ENCODE measurements at places on chromosomes 1 and 21.
A peak's percentile ranks its signal among the peaks of the same experiment; 100 is the strongest.

- DNase-seq, result no peak
- H3K27ac ChIP-seq, result no peak overlapping the region
- H3K36me3 ChIP-seq, result no peaks in the 10 kb centered on the region
- H3K4me3 ChIP-seq, result no peak overlapping the region
Observed at GRCh38 chr1:81044708-81045107, 756.0 kb upstream of the ADGRL2 start.

DNA sequence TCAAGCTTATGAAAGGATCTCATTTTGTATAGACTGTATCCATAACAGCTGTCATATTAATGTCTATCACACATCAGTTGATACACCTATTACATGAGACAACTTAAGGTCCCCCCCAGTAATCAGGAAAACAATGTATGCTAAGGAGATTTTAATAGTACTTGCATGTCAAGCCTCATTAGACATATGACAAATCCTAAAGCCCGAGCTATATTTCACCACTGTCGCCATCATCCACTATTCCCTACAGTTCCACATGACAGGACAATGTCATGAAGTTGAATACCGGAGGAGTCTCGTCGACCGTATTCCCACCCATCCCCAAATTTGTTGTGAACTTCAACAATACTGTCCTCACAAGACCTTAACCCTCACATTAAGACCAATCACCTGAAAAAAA, 3.4 kb downstream of the HMGN1 start:
- DNase-seq, result no peak
- H3K4me3 ChIP-seq, result no peak overlapping the region
- H3K4me1 ChIP-seq, result peaks cover 11% of the 10 kb centered on the region
- no peaks in the 10 kb centered on the region for H3K27me3 ChIP-seq

DNA sequence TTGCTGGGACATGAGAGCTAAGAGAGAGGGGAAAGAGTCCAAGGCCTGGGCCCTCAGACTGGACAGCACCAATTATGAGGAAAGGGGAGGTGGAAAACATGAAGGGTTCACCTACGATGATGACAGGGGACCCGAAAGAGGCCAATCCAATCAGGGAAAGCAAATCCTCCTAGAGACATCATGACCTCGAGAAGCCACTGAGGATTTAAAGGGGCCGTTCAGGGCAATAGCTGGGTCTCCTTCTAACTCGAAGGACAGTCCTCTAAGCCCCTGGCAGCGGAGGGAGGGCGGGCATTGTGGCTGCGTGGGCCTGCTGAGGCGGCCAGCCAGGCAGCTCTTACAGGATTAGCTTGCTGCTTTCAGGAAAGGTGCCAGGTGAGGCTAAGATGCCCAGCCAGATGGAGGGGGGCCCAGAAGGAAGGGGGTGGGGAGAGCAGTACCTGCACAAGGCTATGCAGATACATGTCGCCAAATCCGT, 7.4 kb downstream of the MEF2D start:
- H3K4me3 ChIP-seq, result peak overlapping the region; percentile 59
- H3K36me3 ChIP-seq, result peaks cover 13% of the 10 kb centered on the region
- peaks cover 98% of the 10 kb centered on the region for H3K4me1 ChIP-seq

DNA sequence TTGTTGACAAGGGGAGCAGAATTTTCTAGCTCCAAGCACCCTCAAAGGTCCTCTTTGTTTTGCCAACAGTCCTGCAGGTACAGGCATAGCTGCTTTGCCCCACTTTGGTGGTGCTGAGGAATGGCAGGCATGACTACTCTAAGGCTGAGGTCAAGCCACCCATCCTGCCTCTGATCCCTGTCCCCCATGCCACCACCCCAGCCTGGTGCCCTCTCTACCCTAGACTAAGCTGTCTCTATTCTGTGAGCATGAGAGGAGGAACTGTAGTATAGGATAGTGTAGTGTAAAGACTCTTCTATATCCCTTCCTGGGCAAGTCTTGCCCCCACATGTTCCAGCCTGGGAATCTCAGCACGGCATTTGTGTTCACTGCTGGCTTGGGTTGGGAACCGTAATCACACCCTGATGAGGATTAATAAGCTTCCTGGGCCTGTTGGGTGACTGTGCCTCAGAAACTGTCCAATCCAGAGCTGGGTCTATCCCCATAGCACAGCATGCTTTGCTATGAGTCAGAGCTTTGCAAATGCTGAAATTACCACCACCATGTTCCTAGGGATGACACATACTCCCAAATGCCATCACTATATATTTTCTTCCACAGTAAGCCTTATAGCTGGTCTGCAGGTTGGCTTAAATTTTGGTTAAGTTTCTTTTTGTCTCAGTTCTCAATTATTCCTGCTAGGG, 105.7 kb upstream of the PPP2R5A start:
- H3K36me3 ChIP-seq, result no peaks in the 10 kb centered on the region
- no peaks in the 10 kb centered on the region for H3K27me3 ChIP-seq
- no peak for DNase-seq

DNA sequence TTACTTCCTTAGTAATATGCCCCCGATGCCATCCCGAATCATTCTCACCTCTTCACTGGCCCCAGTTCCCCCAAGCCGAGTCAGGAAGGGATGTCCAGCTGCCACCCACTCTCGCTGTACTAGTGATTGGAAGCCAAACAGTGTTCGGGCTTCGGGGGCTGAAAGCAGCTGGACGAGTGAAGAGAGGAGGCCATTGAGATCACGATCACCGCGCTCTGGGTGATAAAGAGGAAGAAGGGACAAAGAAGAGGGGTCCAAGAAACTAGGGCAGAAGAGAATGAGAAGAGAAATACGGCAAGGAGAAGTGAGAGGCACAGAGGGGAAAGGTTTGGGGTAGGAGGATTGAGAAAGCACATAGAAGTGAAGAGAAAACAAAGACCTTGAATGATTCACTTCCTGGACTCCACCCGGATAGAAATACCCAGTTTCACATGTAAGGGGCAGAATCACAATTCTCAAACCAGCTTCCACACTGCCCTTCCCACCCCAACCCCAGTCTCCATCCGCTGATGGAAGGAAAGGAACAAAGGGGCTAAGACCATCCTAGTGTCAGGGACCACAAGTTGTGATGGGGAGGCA, 3.7 kb upstream of the SF3B4 start:
- peaks cover 23% of the 10 kb centered on the region for H3K4me1 ChIP-seq
- peaks cover 40% of the 10 kb centered on the region for H3K36me3 ChIP-seq
- no peak overlapping the region for H3K4me3 ChIP-seq
- no peak for DNase-seq
- no peaks in the 10 kb centered on the region for H3K27me3 ChIP-seq

- H3K27ac ChIP-seq, result no peak overlapping the region
- no peak overlapping the region for H3K4me3 ChIP-seq
- no peaks in the 10 kb centered on the region for H3K36me3 ChIP-seq
- no peak for DNase-seq
- no peaks in the 10 kb centered on the region for H3K27me3 ChIP-seq
Observed at GRCh38 chr21:15001857-15002606, 62.8 kb downstream of the NRIP1 start.

GRCh38 chr21:39947031-39947430, 79.8 kb downstream of the PCP4 start:
- no peaks in the 10 kb centered on the region for H3K4me1 ChIP-seq
- H3K27me3 ChIP-seq, result no peaks in the 10 kb centered on the region
- no peak for DNase-seq
- no peak overlapping the region for H3K4me3 ChIP-seq

DNA sequence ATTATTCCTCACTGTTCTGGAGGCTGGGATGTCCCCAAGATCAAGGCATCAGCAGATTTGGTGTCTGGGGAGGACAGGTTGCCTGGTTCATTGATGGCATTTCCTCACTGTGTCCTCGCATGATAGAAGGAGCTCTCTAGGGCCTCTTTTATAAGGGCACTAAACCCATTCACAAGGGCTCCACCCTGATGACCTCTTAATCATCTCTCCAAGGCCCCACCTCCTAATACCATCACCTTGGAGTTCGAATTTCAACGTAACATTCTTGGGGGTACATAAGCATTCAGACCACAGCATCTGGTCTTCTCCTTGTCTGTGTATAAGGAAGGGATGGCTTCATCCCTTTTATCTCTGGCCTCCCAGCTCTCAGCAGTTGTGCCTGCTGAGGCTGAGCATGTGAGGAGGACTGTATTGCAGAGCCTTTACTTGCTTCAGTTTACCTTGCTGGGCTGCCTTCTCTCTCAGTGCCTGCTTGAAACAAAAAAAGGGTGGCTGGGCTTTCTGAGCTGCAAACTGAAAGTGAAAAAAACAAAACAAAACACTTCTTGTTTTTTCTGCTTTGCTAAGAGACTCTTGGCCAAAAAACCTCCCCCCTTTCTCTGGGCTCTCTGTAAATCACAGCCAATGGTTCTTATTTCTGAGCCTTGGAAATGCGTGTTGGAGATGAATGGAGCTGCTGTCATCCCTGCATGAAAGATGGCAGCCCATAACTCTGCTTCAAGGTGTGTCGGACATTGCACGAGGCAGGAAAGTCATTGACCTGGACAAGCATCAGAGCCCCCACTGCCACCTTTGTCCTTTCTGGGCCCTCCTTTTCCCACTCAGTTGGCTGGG, 75.8 kb downstream of the RHOU start:
- no peak overlapping the region for H3K27ac ChIP-seq
- H3K4me3 ChIP-seq, result no peak overlapping the region
- peaks cover 3% of the 10 kb centered on the region for H3K4me1 ChIP-seq
- DNase-seq, result no peak

DNA sequence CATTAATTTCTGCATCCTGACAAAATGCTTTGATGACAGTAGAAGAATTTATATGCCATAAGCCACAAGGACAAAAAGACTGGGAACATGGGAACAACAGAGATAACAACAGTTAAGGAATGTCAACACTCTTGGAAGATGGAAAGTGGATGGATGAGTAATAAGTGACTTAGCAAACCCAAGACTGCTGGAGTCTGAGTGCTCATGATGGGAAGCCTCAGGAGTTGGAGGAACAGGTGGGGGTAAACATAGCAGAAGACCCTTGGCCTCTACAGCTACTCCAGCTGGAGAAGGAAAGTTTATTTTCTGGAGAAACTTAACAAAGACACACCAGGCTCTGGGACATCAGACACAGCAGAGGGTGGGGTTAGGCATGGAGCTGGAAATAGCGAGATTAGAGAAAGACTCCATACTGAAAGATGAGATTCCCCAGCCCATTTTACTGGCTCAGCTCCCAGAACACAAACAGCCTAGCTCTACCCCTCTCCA, 13.6 kb downstream of the G0S2 start:
- H3K4me3 ChIP-seq, result no peak overlapping the region
- no peak for DNase-seq
- H3K36me3 ChIP-seq, result no peaks in the 10 kb centered on the region
- no peaks in the 10 kb centered on the region for H3K4me1 ChIP-seq
- no peak overlapping the region for H3K27ac ChIP-seq
- H3K27me3 ChIP-seq, result no peaks in the 10 kb centered on the region

DNA sequence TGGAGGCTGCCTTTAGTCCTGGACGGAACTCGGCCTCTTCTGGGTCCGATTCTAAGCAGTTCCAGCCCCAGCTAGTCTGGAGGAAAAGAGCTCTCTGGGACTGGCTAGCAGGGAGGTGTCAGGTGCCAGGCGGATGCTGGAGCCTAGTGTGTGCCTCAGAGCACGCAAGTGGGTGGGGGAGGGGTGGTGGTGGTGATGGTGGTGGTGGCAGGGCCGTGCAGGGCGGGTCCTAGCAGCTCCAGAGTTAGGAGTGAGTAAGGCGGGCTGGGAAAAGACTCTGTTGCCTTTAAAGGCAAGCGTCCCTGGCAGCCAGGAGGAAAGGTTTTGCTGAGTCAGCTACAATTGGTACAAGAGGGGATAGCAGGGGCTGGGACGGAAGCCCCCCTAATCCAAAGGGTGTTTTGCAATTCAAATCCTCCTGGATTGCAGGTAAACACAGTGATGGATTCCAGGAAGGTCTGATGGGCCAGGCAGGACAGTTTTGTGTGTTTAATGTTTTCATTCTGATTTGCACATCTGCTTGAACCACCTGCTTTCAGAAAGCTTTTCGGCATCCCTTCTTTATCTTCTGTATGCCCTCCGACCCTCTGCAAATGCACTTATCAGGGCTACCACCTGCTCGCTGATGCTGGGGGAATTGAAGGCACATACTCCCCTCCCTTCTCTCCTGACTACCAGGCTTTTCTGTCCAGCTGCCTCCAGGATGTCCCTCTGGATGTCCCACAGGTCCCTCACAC, 4.1 kb upstream of the SLC2A1 start:
- H3K4me1 ChIP-seq, result peaks cover 54% of the 10 kb centered on the region
- peak overlapping the region; percentile 55 for H3K4me3 ChIP-seq
- DNase-seq, result peak; percentile 71

GRCh38 chr1:215497528-215497927, 69.6 kb upstream of the KCTD3 start:
- H3K27me3 ChIP-seq, result no peaks in the 10 kb centered on the region
- H3K4me1 ChIP-seq, result no peaks in the 10 kb centered on the region
- H3K36me3 ChIP-seq, result no peaks in the 10 kb centered on the region
- H3K27ac ChIP-seq, result no peak overlapping the region

GRCh38 chr1:7549277-7550161, 221.6 kb upstream of the VAMP3 start:
- no peak overlapping the region for H3K4me3 ChIP-seq
- H3K4me1 ChIP-seq, result peaks cover 14% of the 10 kb centered on the region
- H3K27me3 ChIP-seq, result no peaks in the 10 kb centered on the region
- DNase-seq, result no peak
- H3K36me3 ChIP-seq, result no peaks in the 10 kb centered on the region

GRCh38 chr1:91900562-91900961, 14.6 kb upstream of the TGFBR3 start:
- H3K4me1 ChIP-seq, result no peaks in the 10 kb centered on the region
- H3K27ac ChIP-seq, result no peak overlapping the region
- no peaks in the 10 kb centered on the region for H3K27me3 ChIP-seq
- no peak overlapping the region for H3K4me3 ChIP-seq
- DNase-seq, result no peak

GRCh38 chr1:151058692-151059091, 730 bp downstream of the CDC42SE1 start:
- peak overlapping the region; percentile 99 for H3K27ac ChIP-seq
- H3K36me3 ChIP-seq, result peaks cover 23% of the 10 kb centered on the region
- H3K4me1 ChIP-seq, result peaks cover 60% of the 10 kb centered on the region
- H3K27me3 ChIP-seq, result no peaks in the 10 kb centered on the region

DNA sequence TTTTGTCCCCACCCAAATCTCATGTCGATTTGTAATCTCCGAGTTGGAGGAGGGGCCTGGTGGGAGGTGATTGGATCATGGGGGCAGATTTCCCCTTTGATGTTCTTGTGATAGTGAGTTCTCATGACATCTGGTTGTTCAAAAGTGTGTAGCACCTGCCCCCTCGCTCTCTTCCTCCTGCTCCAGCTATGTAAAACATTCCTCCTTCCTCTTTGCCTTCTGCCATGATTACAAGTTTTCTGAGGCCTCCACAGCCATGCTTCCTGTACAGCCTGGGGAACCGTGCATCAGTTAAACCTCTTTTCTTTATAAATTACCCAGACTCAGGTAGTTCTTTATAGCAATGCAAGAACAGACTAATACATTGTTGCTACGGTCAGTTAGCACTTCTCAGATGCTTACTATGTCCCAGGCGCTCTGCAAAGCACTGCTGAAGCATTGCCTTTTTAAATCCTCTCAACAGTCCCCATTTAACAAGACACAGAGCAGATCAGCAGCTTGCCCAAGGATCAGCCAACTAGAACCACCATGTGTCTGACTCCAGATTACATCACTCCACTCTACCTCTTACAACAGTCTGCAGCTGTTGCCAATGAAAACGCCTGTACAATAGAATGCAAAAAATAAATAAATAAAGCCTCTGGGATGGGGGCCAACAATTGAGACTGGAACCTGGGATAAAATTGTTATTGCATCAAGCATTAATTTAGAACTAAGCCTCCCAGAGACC, 52.4 kb upstream of the USP1 start:
- no peaks in the 10 kb centered on the region for H3K36me3 ChIP-seq
- H3K27ac ChIP-seq, result no peak overlapping the region
- H3K4me1 ChIP-seq, result no peaks in the 10 kb centered on the region
- no peak for DNase-seq
- no peak overlapping the region for H3K4me3 ChIP-seq

Measured in thoracic aorta (tissue), 2 donors.